ENCODE measurements at places on chromosomes 7 and 10.

DNA sequence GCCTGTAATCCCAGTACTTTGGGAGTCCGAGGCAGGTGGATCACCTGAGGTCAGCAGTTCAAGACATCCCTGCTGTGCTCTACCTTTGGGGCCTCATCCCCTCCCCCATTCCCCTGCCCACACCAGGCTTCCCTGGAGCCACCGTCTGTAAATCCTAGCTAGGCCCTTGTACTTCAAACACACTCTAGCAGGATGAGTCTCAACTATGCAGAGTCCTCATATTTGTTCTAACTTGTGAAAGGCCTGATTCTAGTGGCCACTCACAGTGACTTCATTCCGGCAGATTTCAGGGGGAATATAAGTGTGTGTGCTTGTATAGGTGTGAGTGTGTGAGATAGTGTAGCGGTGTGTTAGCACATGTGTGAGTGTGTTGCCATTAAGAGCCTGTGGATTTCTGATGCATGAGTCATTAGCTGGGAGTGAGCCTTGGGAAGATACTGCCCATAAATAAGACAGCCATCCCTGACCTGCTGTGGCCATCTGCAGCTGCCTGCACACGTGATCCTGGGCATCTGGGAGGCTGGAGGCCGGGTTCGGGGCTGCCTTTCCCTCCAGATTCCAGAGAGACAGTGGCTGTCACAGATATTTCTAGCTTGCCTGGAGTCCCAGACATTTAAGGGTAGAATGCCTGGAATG is 1.7 kb upstream of the NEURL1 start:
- DNase-seq = no peak

DNA sequence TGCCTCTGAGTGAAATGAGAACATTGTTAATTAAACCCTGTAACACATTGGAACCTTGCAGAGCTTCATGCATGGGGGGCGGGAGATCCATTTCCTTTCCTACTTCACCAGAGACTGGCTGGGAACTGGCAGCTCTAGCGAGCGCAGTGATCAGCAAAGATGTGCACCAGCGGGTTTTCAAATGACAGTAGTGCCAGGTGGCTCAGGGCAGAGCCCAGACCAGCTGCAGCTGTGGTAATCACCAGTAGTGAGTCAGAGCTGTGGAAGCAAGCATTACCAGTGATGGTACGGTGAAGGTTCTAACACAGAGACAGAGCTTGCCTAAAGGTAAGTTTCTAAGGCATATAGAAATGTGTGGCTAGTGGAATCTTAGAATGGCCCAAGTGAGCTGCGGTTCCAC is 1009.7 kb upstream of the CELF2 start:
- DNase-seq = no peak

DNA sequence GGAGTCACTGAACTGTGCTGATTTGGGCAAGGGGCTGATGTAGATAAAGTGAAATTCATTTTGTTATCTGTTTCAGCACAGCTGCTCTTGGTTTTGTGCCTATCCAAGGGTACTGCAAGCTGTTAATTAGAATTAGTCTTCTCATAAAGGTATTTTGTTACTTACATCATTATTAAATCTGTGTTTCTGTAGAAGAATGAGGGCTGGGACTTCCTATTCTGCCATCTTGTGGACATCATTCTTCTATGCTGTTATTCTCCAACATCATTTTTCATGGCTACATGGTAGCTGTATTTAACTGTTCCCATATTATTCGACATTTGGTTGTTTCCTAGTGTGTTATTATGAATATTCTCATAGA is 76.2 kb upstream of the CCDC71L start:
- no peak for DNase-seq

GRCh38 chr7:1849351-1850041 is 179.4 kb downstream of the ELFN1 start:
- no peak for DNase-seq

DNA sequence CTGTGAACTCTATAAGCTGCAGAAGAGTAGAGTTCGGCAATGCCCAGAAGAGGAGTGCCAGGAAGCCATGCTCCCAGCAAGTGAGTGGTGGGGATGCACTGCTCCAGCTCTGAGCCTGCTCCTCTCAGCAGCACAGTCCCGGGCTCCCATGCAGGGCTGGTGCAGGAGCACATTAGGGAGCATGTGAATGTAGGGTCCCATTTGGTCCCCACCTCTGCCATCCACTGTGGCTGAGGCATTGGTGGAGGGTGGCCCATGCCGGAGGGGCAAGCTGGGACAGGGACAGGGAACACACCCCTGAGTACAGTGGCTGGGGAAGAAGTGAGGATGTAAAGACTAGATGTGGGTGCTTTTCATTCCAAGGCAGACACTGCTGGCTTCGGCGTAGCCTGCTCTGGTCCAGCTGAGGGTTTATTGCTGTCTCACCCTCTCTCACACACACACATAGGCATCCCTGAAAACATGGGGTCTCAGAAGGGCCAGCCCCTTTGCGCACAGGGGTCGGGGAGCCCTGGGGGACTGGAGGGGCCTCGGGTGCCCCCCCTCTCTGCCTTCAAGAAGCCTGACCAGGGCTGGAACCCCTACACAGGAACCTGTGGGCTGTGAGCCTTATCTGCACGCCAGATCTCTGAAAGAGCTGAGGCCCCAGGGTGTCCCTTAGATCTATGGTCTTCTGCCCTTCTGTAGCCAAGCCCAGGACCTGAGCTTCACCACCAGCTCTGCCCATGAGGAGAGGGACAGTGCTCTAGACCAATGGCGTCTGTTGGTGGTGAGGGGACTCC is 341.0 kb downstream of the TCERG1L start:
- DNase-seq = no peak

GRCh38 chr10:20185116-20185515 is 368.9 kb downstream of the PLXDC2 start:
- no peak for DNase-seq

DNA sequence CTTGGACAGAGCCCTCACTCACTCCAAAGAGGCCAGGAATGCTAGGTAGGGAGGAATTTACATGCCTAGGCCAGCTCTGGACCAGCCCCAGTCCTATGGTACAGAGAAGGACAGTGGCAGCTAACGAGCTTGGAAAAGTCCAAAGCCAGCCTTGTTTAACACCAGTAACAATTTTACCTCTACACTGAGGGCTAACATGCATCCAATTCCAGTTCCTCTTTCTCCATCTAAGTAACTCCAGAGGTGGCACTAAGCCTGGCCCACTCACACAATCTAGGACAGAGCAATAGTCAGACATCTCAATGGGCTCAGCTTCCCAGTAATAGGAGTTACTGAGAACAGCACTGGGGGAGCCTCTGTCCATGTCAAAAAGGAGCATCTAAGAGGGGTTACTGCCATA is 5.7 kb upstream of the LCOR start:
- no peak for DNase-seq

- no peak for DNase-seq
These were observed 63.1 kb upstream of the LEP start for GRCh38 chr7:128177768-128178550.

DNA sequence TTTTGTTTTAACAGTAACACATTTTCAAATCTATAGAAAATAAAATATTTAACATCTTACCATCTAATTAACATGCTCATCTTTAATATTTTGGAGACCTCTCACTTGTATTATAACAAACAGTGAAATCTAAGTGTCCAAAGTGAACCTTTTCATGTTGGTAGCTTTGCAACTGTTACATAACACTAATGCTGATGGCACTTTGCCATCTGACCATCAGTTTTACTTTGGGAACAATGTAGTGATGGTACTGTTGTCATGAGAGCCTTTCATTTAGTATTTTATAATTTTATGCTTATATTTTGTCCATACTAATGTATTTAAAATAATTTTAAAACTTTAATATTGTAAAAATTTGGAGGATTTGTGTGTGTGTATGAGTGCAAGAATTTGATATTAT is 1017.0 kb upstream of the KCND2 start:
- DNase-seq = no peak

DNA sequence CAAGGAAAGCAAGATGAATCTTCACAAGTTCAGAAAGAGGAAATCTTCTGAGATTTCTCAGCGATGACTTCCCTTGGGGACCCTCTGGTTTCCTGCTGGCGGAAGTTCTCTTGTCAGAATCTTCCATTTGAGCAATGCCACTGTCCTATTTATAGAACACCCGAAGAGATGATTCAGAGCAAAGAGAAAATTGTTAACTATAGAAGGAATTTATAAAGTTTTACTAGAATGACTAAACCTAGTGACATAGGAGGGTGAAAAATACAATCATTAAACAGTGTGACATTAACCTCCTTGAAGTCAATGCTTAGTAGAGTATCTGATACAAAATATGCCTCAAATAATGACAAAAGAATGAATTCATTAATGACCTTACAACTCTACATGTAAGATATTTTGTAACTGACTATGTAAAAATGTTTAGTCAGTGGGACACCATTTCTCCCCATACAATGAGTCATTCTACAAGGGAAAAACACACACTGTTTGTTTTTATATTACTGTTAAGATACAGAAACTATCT is 206.5 kb upstream of the CNTNAP2 start:
- DNase-seq = no peak

DNA sequence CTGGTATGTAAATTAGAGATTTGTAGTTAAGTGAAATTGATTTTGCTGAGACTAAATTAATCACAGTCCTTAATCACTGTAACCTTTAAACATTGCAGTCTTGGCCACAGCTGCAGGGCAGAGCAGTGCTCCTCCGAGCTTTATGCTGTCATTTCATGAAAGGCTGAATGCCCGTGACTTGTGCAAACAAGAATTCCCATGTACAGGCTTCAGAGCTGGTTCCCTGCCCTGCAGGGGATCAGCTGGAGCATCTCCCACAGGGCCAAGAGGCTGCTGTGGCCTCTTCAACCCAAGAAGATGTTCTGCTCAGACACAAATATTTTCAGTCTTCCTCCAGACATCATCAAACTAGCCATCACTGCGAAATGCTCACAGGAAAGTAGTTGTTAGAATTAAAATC is 419.1 kb downstream of the AUTS2 start:
- no peak for DNase-seq

- no peak for DNase-seq
These were observed 95.3 kb upstream of the PTPRZ1 start for GRCh38 chr7:121777672-121778071.

DNA sequence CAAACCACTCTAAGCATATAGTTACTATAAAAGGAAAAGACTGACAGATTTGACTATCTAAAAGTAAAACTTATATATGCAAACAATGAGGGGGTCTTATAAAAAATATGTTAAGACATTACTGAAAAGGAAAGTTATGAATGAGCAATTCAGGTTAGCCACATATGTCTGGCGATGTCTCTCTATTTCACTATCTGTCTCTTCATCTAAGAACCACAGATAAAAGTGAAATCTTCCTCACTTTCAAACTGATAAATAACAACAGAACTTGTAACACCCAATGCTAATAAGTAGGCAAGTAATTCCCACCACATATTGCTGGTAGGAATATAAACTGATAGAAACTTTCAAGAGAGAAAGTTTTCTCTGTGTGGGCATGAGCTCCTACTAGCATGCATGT is 138.2 kb downstream of the CHCHD3 start:
- no peak for DNase-seq

- DNase-seq = no peak
These were observed 291.6 kb upstream of the PPP2R2D start for GRCh38 chr10:131609176-131609575.

- no peak for DNase-seq
These were observed 13.9 kb downstream of the KLHDC10 start for GRCh38 chr7:130084037-130084875.

GRCh38 chr10:126917975-126918908 is 13.0 kb downstream of the DOCK1 start:
- no peak for DNase-seq

GRCh38 chr10:35691522-35692236 is 49.6 kb upstream of the FZD8 start:
- no peak for DNase-seq

GRCh38 chr7:151422212-151422611 is 12.4 kb upstream of the WDR86 start:
- no peak for DNase-seq
